Epithelial cell of prostate (primary cell): ENCODE measurements at places on chromosomes 16 and 17.

- DNase-seq: no peak
These were observed 65.7 kb downstream of the CEP112 start for GRCh38 chr17:66126231-66126630.

DNA sequence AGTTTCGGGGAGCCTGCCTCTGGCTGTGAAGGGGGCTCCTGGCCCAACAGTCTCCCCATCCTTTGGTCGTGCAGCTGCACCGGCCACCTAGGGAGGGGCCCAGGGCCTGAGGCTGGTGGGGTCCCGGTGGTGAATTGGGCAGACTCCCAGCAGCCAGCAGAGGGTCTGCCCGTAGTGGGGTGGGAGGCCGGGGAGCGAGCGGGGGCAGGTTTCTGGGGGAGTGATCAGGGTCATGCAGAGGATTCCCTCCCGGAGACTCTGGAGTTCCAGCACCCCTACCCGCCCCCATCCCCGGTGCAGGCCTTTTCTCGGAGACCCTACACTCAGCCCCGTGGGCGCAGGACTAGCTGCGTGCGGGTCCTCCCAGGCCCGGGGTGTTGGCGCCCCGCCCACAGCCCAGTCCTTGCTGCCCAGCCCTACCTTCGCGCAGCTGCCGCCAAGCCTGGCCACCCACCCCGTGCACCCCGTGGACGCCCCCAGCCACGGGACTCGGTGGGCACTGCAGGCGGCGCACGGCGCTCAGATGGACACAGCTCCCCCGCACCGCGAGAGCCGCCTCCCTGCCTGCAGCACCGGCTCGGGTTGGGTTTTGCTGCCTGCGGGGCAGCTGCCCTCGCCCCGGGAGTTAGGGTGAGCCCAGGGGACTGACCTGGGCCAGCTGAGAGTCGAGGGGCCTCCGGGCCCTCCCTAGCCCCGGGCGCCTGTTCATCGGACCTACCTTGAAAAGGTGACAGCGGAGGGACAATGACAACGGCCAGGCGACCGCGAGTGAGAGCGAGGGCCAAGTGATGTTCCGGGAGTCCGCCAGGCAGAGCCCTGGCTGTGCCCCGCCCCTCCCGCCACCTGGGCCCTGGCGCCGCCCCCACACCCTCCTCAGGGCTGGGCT is at the start of gene GNG13:
Gene GNG13 (minus strand): TSS at position 787 of the 886 bp plus-strand sequence. CDS start 1,657 bp downstream, outside the sequence.
- no peak for DNase-seq

DNA sequence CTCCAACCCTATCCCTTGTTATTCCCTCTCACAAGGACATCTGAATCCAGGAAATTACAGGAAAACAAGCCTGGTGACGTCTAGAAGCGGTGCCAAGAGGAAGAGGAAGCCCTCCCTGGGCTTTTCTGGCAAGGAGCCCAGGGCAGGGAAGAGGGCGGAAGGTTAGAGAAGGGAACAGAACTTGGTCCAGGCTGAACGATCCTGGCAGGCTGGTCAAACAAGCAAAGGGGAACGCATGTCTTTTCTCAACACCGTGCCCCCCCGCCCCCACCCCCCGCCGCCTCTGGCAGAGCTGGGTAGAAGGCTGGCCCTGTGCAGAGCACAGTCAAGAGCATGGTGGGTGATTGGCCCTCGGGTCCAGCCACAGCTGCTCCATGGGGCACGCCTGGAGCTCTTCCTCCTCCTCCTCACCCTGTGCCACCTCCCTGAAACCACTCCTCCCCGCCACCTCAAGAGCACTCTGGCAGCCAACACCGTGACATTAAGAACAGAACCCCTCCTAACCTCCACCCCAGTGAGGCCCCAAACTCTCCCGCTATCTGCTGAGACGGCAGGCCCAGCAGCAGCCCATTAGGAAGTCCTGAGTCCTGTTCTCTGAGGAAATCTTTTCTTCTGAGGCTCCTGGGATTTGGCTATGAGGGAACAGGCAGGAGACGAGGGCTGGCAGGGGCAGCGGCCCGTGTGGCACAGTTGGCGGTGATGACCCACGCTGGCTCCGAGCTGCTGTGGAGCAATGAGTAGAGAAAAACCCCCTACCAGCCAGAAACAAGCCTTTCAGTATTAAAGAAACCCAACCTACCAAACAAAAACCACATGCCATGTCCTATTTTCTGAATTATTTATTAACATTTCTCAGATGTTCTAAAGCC is 7.3 kb downstream of the C16orf86 start:
- no peak for DNase-seq

- peak; percentile 49 for DNase-seq
These were observed 793.3 kb upstream of the GOT2 start for GRCh38 chr16:59527206-59527997.

DNA sequence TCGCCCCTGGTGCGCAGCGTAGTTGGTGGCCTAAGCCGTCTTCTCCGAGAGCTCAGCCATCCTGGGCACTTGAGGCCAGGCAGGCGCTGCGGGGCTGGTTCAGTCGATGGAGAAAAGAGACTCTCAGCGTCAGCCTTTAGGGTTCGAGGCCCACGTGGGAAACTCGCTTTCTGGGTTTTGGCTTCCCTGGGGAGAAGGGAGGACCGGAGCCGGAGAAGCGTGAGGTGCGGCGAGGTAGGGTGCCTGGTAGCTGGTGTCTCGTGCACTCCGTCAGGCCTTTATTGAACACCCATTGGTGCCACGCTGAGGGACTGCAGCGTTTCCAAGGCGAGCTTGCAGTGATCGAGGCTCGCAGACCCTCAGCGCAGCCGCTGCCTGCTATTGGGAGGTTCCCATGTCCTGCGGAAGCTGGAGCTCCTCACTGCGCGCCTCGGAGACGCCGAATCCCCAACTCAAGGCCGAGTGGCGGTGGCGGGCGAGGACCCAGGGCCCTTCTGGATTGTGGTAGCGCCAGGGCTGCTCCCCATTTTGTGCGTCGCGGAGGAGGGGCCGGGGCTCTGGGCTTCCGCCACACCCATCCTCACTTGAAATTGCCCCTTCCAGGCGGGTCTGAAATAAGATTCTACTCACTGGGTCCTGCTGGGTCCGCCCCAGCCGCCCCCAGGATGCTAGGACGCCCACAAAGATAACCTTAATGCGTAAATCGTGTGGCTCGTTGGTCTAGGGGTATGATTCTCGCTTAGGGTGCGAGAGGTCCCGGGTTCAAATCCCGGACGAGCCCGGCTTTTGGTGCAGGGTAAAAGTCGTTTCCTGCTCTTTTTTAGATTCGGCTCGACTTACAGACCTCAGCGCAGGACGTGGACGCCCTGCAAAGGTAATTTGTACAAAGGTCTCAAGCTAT is 1.2 kb downstream of the OR1F1 start:
- DNase-seq: no peak

- no peak for DNase-seq
These were observed 22.4 kb downstream of the PECAM1 start for GRCh38 chr17:64368277-64368676.

DNA sequence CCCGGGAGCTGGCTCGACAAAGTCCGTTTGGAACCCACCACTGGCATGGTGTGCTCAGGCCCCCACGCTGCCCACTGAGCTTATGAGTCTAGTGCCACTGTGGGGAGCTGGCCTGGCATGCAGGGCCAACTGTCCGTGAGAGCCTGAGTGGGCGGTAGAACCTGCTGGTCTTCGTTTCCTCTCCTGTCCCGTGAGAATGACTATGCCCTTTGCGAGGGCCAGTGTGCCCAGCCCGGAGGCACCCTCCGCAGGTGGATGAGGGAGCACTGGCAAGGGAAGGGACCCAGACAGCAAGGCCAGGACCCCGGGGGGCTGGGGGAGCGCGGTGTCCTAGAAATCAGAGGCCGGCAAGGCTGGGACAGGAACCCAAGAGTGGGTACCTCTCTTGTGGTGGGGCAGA is 3.2 kb downstream of the BAIAP3 start:
- DNase-seq: no peak

GRCh38 chr17:78697122-78697521 is 85.0 kb downstream of the CYTH1 start:
- DNase-seq: no peak

- DNase-seq: no peak
These were observed 141.9 kb upstream of the NOG start for GRCh38 chr17:56451629-56452028.

DNA sequence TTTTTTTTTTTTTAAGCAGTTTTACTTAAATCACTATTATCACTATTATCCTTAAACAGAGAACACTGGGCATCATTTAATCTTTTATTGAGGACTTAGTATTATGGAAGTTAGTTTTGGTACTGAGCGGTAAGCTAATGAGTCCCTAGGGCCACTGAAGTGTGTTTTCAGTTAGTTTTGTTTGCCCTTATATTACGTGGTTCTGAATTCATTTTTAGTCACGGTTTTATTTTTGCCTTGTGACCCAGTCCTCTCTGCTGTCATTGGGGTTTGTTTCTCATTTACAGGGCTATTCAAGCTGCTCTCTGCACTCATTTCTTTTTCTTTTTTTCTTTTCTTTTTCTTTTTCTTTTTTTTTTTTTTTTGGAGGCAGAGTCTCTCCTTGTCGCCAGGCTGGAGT is 17.3 kb downstream of the RABEP1 start:
- DNase-seq: no peak

- DNase-seq: no peak
These were observed 149.4 kb downstream of the SPECC1 start for GRCh38 chr17:20158580-20158979.

DNA sequence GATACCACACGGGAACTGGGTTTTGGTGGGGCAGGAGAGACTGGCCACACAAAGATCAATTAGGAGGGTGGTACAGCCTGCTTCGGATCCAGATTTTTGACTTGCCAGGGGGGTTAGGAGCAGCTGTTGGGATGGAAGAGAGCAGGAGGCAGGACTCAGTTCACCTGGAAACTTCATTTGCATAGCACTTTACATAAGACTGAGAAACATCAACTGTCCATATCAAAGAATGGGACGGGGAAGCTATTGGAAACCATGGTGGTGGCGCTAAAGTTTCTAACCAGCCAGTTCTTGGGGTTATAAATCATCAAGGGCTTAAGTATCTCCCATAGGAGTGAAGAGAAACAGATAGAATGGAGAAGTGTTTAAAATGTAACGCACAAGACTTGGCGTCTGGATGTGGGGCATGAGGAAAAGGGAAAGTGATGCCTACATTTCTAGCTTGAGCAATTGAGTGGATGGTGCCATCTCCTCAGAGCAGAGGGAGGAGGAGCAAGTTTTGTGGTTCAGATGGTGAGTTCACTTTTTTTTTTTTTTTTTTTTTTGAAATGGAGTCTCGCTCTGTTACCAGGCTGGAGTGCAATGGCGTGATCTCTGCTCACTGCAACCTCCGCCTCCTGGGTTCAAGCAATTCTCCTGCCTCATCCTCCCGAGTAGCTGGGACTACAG is 6.4 kb upstream of the SRCAP start:
- no peak for DNase-seq

DNA sequence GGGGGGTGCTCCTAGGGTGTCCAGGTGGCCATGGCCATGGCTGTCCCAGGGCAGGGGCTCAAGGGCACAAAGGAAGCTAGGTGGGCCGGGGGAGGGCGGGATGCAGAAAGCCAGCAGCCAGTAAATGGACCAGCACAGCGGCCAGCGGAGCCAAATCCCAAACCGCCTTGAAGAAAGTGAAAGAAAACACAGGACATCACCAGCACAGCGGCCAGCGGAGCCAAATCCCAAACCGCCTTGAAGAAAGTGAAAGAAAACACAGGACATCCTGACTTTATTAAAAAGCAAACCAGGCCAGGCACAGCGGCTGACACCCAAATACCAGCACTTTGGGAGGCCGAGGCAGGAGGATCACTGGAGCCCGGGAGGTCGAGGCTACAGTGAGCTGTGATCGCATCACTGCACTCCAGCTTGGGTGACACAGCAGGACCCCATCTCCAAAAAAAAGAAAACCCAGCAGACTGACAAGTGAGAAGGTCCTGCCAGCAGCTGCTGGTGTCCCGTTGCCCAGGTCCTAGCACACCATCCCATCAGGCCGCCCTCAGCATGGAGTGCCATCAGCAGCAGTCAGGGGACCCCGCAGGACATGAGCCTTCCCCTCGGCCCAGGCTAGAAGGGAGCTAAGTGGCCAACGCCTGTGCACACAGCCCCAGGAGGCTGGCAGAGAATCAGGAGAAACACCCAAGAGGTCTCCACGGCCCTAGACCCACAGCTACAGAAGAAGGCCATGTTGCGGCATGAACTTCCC is 17.0 kb downstream of the SLC38A10 start:
- DNase-seq: no peak

DNA sequence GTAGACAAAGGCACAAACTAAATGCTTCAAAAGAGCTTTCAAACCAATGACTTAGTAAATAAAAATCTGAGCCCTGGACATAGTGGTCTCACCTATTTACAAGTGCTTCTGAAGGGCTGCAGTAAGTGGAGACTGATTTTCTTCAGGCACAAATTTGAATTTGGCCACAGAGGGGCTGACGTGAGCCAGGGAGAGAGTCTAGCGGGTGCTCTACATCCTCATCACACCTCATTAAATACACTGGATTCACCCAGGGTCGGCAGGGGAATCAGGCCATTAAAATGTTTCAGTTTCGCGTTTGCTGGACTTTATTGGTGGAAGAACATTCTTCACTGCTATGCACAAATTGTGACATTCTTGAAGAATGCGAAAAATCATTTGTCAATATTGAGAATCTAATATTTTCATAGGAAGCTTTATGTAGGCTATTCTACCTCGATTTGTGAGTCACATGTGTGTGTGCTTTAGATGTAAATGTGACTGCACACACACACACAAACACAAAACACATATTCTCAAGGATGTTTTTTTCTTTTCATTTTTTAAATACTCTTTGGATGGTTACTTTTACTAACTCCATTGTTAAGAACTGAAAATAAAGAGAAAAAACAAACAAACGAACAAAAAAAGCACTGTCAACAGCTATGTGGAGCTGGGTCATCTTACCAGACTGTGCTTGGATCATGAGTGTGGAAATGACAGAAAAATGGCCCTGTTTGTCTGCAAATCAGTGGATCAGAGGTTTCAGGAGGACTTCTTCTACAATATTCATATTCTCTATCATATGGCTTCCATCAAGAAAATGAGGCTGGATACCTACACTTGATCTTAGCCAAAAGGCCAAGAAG is 58.9 kb downstream of the CDH11 start:
- DNase-seq: no peak

GRCh38 chr16:17566075-17566474 is 95.3 kb upstream of the XYLT1 start:
- peak; percentile 52 for DNase-seq

GRCh38 chr17:49873466-49873865 is 25.6 kb upstream of the TAC4 start:
- DNase-seq: no peak

GRCh38 chr16:68834550-68834949 is 8.8 kb upstream of the TANGO6 start:
- no peak for DNase-seq

- no peak for DNase-seq
These were observed 171.4 kb upstream of the DYNLRB2 start for GRCh38 chr16:80369138-80369958.

- DNase-seq: no peak
These were observed 24.9 kb downstream of the PLCD3 start for GRCh38 chr17:45107293-45108010.

- no peak for DNase-seq
These were observed 6.3 kb downstream of the ALDH3A2 start for GRCh38 chr17:19654896-19655295.

- no peak for DNase-seq
These were observed 90.5 kb downstream of the ADAMTS18 start for GRCh38 chr16:77344341-77344740.
